ENCODE measurements at places on chromosomes 11 and 22.

GRCh38 chr11:46930089-46930488 is 6.5 kb upstream of the CSTPP1 start:
- H3K4me1 ChIP-seq = no peaks in the 10 kb centered on the region
- H3K27me3 ChIP-seq = no peaks in the 10 kb centered on the region
- no peak overlapping the region for H3K27ac ChIP-seq
- H3K36me3 ChIP-seq = no peaks in the 10 kb centered on the region
- H3K4me3 ChIP-seq = no peak overlapping the region
- no peak for DNase-seq

- no peak for DNase-seq
- H3K36me3 ChIP-seq = no peaks in the 10 kb centered on the region
- H3K27ac ChIP-seq = peak overlapping the region; percentile 87
- H3K4me3 ChIP-seq = no peak overlapping the region
- no peaks in the 10 kb centered on the region for H3K4me1 ChIP-seq
These were observed 50.6 kb upstream of the ARFGAP3 start for GRCh38 chr22:42907404-42908373.

- no peak overlapping the region for H3K27ac ChIP-seq
- no peak overlapping the region for H3K4me3 ChIP-seq
- no peaks in the 10 kb centered on the region for H3K4me1 ChIP-seq
- H3K36me3 ChIP-seq = peaks cover 14% of the 10 kb centered on the region
- H3K27me3 ChIP-seq = no peaks in the 10 kb centered on the region
These were observed 4.1 kb downstream of the CCDC188 start for GRCh38 chr22:20146777-20147176.

DNA sequence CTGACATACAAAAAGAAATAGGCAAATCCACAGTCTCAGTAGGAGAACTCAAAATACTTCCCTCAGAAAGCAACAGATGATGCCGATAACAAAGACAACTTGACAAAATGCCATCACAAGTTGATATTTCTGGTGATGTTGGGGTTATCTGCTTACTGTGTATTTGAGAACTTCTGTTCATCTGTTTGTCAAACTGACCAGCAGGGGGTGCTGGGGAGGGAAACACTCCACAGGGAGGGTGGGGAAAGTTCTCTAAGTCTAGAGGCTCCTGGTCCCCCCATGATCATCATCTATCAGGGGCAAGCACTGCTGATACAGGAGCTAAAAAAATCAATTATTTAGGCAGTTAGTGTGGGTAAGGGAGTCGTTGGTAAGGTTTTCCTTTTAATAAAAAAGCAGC is 19.2 kb downstream of the GLYATL1 start:
- no peaks in the 10 kb centered on the region for H3K4me1 ChIP-seq
- no peak for DNase-seq
- H3K27ac ChIP-seq = no peak overlapping the region
- no peaks in the 10 kb centered on the region for H3K36me3 ChIP-seq
- H3K27me3 ChIP-seq = no peaks in the 10 kb centered on the region

DNA sequence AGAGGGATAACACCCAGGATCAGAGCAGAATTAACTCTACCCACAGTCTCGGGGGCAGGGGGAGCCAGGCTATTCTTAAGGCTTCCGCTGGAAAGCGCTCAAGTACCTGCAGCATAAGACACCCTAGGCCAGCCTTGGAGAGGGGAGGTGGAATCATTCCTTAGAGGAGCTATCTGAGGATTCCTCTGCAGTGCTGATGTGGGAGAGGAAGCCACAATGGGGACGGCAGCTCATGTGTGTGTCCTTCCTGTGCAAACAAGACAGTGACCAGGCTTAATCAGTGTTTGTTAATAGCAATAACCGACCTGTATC is 382.2 kb upstream of the CADM1 start:
- DNase-seq = no peak
- no peaks in the 10 kb centered on the region for H3K36me3 ChIP-seq
- H3K27me3 ChIP-seq = no peaks in the 10 kb centered on the region

DNA sequence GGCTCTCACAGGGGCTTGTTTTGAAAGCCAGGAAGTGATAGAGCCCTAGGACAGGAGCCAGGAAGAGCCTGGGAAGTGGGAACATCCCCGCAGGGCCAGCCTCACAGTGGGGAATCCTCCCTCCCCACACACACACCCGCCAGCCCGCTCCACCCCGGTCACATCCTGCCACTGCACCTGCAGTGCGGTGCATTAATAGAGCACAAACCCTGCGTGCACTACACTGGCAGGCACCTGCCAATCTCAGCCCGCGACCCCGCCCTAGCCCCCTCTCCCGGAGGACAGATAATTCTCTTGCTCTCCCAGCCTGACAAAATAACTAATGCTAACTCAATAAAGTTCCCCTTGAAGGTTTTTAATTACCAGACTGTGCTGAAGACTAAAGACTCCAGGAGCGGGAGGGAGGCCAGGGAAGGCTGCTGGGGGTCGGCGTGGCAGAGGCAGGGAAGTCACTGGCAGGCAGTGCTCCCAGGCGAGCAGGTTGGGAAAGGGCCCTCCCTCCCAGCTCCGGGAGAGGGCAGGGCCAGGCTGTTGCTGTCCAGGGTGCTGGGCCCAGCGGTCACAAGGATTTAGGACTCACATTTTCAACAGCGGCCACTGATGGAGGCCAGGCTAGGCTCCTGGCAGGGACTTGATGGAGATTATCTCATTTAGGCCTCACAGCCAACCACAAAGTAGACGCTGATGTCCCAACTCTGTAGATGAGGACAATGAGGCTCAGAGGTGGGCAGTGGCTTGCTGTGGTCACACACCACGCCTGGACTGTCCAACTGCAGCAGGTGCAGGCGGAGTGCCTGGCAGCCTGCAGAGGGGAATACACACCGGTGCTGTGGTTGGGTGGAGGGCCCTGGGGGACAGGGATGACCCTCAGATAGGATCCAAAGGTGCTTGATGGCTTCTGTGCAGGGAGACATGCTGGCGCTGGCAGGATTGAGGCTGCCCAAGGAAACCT is 23.9 kb upstream of the TCF20 start:
- no peak overlapping the region for H3K4me3 ChIP-seq
- H3K36me3 ChIP-seq = no peaks in the 10 kb centered on the region
- no peaks in the 10 kb centered on the region for H3K27me3 ChIP-seq
- DNase-seq = no peak

DNA sequence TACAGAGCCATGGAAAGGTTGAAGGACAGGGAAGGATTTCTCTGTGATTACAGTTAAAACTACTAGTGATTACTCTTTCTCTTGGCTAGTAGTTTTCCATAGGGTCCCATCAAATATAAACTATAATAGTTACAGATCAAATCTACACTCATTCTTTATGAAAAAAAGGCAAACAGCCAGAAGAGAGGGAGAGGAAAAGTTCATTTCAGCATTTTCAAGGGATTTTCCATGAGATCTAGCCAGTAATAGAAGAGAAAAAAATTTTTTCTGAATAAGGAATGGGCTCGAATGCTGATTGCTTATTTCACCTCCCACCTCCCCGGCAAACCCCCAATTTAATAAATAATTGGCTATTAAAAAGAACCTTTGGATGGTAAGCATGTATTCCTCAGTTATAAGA is 74.8 kb upstream of the BLID start:
- H3K4me3 ChIP-seq = no peak overlapping the region
- H3K27ac ChIP-seq = peak overlapping the region; percentile 65
- no peaks in the 10 kb centered on the region for H3K4me1 ChIP-seq
- no peaks in the 10 kb centered on the region for H3K27me3 ChIP-seq

GRCh38 chr22:46172522-46173110 is 22.3 kb downstream of the PPARA start:
- peaks cover 5% of the 10 kb centered on the region for H3K36me3 ChIP-seq
- peak overlapping the region; percentile 41 for H3K27ac ChIP-seq
- no peak for DNase-seq

DNA sequence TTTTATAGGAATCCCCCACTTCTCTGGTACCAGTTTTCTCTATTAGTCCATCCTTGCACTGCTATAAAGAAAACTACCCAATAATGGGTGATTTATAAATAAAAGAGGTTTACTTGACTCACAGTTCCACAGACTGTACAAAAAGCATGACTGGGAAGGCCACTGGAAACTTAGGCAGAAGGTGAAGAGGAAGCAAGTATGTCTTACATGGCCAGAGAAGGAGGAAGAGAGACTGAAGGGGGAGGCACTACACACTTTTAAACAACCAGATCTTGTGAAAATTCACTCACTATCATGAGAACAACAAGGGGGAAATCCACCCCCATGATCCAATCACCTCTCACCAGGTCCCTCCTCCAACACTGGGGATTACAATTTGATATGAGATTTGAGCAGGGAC is 68.9 kb upstream of the GNAZ start:
- no peak overlapping the region for H3K4me3 ChIP-seq
- no peaks in the 10 kb centered on the region for H3K36me3 ChIP-seq
- H3K27ac ChIP-seq = no peak overlapping the region
- no peak for DNase-seq
- no peaks in the 10 kb centered on the region for H3K27me3 ChIP-seq

GRCh38 chr22:29014773-29015172 is 46.9 kb downstream of the C22orf31 start:
- DNase-seq = no peak
- no peak overlapping the region for H3K4me3 ChIP-seq
- H3K36me3 ChIP-seq = no peaks in the 10 kb centered on the region
- no peaks in the 10 kb centered on the region for H3K27me3 ChIP-seq
- peaks cover 20% of the 10 kb centered on the region for H3K4me1 ChIP-seq

GRCh38 chr22:32331236-32331917 is 26.3 kb upstream of the RFPL3 start:
- H3K27me3 ChIP-seq = no peaks in the 10 kb centered on the region
- H3K4me3 ChIP-seq = no peak overlapping the region
- DNase-seq = peak; percentile 18
- no peaks in the 10 kb centered on the region for H3K36me3 ChIP-seq

DNA sequence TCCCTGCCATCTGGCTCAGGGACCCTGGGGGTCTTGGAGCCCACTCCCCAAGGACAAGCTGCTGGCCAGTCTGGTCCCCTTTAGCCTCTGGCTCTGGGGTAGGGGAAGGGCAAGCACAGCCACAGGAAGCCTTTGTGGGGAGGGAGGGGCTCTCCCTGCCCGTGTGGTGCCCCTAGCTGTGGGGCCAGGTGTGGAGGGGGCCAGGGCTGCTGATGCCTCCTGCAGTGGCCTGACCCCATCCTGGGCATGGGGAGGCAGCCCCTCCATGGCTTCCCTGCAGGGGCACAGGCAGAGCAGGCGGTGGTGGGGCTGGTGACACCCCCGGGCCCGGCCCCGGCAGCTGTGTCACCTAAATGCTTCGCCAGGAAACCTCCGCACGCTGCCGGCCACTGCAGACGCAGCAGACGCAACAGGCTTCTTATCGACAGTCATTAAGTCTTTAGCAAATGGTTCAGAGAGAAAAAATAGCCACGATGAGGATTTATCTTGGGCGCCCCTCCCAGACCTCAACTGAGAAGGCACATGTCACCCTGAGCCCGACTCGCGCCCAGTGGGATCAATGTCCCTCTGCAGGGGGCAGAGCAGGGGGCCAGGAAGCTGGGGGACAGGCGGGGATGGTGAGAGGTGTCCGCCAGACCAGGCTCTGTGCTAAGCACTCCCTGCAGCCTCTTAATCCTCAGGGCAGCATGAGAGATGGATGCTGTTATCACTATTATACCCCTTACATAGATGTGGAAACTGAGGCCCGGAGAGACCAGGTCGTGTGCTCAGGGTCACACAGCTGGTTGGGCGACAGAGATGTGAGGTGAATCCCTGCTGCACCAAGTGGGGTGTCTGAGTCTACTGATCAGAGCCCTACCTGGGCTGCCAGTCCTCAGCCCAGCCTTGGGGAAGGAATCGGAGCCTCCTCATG is 33.9 kb downstream of the FLRT1 start:
- no peak overlapping the region for H3K4me3 ChIP-seq
- H3K27ac ChIP-seq = no peak overlapping the region
- H3K36me3 ChIP-seq = no peaks in the 10 kb centered on the region
- H3K4me1 ChIP-seq = peaks cover 42% of the 10 kb centered on the region
- no peak for DNase-seq

DNA sequence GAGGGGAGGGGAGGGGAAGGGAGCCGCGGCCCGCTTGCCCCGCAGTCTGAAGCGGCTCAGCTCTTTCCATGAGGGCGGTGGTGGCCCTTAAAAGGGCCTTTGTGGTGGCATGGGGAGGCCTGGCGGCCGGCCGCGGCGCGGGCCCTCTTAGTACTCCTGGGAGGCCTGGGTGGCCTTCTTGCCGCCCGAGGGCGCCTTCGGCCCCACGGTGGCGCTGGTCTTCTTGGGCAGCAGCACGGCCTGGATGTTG is 6.9 kb downstream of the DPAGT1 start:
- no peaks in the 10 kb centered on the region for H3K27me3 ChIP-seq
- H3K4me1 ChIP-seq = no peaks in the 10 kb centered on the region
- H3K36me3 ChIP-seq = peaks cover 23% of the 10 kb centered on the region
- peak overlapping the region; percentile 94 for H3K27ac ChIP-seq

- H3K27ac ChIP-seq = no peak overlapping the region
- DNase-seq = no peak
- H3K4me1 ChIP-seq = no peaks in the 10 kb centered on the region
- H3K4me3 ChIP-seq = no peak overlapping the region
These were observed 2.8 kb downstream of the ALKBH8 start for GRCh38 chr11:107562647-107563208.

DNA sequence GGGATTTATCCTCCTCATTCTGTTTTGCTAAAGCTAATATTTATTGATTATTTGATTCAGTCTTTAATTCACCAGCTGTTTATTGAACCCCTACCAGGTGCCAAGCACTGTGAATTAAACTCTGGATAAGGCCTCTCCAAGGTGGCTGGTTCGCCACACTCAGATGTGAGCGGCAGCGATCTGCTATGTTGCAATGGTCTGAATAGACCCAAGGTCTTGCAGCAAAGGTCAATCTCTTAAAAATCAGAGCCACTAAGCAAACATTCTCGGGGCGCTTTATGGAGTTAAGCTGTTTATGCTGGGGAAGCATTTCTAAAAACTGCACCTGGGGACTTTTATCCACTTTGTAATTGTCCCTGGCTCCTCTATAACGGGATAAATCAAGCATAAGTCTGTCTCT is 10.5 kb upstream of the TSPAN18 start:
- no peak overlapping the region for H3K27ac ChIP-seq
- H3K36me3 ChIP-seq = no peaks in the 10 kb centered on the region
- no peaks in the 10 kb centered on the region for H3K27me3 ChIP-seq
- H3K4me1 ChIP-seq = no peaks in the 10 kb centered on the region

DNA sequence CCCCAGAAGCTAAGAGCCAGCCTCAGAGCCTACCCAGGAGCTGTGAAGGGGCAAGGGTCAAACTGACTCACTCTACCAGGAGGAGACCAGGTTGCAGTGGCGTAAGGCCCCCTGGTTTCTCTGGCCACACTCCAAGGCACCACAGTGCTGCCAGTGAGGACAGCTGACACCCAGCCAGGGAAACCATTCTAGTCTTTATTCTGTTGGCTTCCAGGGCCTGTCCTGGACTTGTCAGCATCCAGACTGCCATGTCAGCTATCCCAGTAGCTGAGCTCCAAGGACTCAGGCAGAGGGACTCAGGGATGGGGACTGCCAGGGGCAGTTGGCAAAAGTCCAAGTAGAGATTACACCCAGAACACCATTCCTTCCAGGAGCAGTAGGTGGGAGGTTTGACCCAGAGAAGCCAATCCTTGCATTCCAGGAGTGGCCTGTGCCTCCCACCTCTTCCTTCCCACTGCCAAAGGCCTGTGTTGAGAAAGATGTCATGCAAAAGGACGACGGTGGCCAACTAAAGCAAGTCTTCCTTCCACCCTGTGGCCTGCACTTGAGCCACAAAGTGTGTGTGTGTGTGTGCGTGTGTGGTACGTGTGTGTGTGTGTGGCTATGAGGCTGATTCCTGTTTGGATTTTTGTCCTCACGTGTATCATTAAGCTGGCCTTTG is 3.6 kb upstream of the MAPK8IP1 start:
- DNase-seq = no peak
- H3K27ac ChIP-seq = no peak overlapping the region
- peaks cover 52% of the 10 kb centered on the region for H3K36me3 ChIP-seq
- no peaks in the 10 kb centered on the region for H3K4me1 ChIP-seq
- H3K27me3 ChIP-seq = no peaks in the 10 kb centered on the region
